NCI-H1930 (cell line): ENCODE measurements at places on chromosomes 1 and 21.
A peak's percentile ranks its signal among the peaks of the same experiment; 100 is the strongest.

GRCh38 chr1:6012529-6013318, 20.5 kb upstream of the NPHP4 start:
- no peak for DNase-seq

DNA sequence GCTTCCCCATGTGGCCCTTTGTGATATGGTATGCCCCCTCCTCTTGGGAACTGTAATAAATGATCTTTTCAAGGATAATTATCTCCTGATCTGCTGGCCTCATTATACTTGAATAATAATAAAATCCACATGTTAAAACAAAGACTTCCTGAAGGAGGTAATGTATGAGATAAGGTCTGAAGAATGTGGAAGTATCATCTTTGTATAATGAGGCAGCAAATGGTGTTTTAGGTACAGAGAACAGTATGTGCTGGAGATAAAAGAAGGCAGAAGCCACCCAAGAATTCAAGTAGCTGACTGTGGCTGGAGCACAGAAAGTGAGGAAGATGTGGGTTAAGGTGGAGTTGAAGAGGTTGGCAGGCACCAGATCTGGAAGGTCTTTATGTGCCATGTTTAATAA, 12.8 kb upstream of the COG2 start:
- DNase-seq: no peak

DNA sequence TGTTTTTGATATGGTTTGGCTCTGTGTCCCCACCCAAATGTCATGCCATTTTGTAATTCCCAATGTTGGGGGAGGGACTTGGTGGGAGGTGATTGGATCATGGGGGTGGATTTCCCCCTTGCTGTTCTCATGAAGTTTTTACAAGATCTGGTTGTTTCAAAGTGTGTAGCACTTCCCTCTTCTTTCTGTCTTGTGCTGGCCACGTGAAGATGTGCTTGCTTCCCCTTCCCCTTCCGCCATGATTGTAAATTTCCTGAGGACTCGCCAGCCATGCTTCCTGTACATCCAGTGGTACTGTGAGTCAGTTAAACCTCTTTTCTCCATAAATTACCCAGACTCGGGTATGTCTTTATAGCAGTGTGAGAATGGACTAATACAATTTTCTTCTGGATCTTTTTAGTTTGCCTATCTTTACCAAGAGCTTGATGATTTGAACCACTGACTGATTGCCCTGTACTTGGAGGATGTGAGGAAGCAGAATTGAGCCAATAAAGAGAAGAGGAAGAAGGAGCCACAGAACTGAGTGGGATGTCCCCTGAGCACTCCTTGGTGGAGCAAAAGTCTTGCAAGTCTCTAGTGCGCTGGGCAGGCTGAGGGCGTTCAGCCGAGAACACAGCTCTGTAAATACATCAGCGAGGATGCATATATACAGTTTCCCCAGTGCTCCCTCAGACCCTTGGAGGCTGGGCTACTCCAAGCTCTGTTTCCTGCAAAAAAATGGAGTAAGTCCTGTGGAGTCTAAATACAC, 102.6 kb downstream of the CYYR1 start:
- no peak for DNase-seq

- no peak for DNase-seq
These were observed 20.0 kb upstream of the CLIC6 start for GRCh38 chr21:34648739-34649297.

DNA sequence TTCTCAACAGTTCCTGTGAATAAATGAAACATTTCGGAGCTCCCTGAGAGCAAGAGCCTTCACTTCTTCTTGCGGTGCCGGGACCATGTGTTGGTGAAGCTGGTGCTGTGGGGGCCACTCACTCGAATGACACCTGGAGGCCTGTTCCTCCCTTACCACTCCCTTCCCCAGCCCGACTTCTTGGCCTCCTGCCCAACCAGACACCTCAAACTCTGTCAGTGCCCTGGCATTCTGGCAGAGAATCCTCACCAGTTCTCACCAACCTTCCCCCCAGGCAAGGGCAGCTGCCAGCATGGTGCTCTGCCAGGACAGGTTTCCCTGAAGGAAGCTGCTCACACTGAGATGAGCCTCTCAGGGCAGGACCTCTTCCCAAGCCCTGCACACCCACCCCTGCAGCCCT, 68.3 kb downstream of the MPZL1 start:
- no peak for DNase-seq

DNA sequence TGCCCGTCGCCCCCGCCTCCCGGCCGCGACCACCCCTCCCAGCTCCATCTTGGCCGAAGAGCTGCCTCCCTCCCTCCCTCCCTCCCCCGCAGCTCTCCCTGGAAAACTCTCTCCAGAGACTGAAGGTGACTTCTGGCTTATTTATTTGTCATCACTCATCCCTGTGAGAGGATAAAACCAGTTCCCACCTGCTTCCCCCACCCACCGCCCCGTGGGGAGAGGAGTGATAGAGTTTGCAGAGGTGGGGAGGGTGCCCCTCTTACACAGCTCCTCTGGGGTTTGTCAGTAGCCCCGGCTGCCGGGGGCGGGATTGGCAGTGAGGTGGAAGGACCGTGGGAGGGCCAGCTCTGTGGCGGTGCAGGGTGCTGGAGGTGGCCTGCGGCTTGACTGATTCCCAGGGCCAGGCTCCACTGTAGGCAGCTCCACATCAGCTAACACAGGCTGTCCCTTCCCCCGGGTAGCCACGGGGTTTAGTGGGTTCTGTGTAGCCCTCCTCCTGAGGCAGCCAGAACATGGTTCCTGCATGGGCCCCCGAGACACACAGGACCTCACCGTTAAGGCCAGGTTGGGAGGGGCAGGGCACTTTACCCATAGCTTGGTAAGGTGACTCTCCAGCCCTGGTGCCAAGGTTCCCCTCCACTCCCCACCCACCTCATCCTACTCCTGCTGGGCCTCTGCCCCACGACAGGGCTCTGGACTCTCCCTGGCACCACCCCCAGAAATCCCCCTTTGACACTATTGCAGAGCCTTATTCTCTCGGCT, 62.2 kb downstream of the ELK4 start:
- no peak for DNase-seq

DNA sequence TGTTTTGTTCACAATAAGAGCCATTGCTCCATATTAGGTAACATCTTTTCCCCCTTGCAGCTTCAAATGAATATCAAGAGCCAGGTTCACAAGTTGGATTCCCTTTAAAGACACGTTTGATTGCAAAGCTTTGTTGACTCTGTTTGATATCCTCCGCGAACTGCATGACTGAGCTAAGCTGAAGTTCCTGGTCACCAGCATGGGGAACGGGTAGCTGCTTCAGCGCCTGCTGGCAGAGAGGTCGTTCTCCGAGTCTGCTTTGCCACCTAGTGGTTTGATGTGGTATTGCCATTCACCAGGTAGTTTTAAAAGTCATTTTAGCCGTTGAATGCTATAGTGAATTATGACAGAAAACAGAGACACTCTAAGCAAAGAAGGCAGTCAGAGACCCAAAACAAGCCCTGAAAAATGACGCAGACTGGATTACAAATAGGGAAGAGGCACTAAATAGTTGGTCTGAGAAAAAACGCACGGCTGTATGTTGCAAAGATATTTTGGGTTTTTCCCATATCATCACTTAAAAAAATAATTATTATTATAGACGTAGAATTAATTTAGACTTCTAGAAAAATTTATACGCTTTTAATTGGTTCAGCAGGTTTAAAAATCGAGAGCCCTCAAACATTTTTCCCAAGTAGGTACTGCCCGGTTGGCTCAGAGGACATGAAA, 193.5 kb upstream of the FMN2 start:
- DNase-seq: peak; percentile 38
